Cardiac atrium fibroblast (primary cell): ENCODE measurements at places on chromosomes 12 and 14. TPM values are rescaled to one million over a fixed set of nuclear protein-coding genes. Genes with fewer than 3 reads are reported as not detected.

Gene GRIN2B
- total RNA-seq, result not detected in 2 replicates

Gene MGP
- 259 and 511 TPM in 2 replicates for total RNA-seq

Gene TRIM9
- 0.49 and 2.7 TPM in 2 replicates for total RNA-seq

Gene GUCY2C
- total RNA-seq, result not detected in 2 replicates

Gene HSPB8
- 9.7 and 27.7 TPM in 2 replicates for total RNA-seq

Gene SSPN
- total RNA-seq, result 0.97 and 2.9 TPM in 2 replicates

Gene CDK2
- total RNA-seq, result 16.8 and 26.2 TPM in 2 replicates

Gene NPAS3
- 0.18 TPM in 1 of 2 replicates, not detected in the other for total RNA-seq

Gene TAS2R8
- total RNA-seq, result not detected in 2 replicates

Gene PARPBP
- total RNA-seq, result 1.8 and 5.0 TPM in 2 replicates

Gene MAP1LC3B2
- not detected in 2 replicates for total RNA-seq

Gene ASCL1
- total RNA-seq, result not detected in 2 replicates

Gene IFI27
- 15.2 and 16.2 TPM in 2 replicates for total RNA-seq

Gene DCTN2
- 126 and 150 TPM in 2 replicates for total RNA-seq

Gene DCP1B
- total RNA-seq, result 8.7 and 12.2 TPM in 2 replicates

Gene TSPAN19
- total RNA-seq, result not detected in 2 replicates

Gene ZDHHC22
- total RNA-seq, result not detected in 2 replicates

Gene NFATC4
- total RNA-seq, result 40.0 and 41.9 TPM in 2 replicates

Gene ACRBP
- total RNA-seq, result 0.32 TPM in 1 of 2 replicates, not detected in the other

Gene ARL1
- 69.9 and 79.1 TPM in 2 replicates for total RNA-seq

Gene B4GALNT1
- 0.16 and 0.18 TPM in 2 replicates for total RNA-seq

Gene PAPLN
- 7.1 and 7.6 TPM in 2 replicates for total RNA-seq

Gene TBC1D30
- total RNA-seq, result under 0.01 and 2.0 TPM in 2 replicates

Gene SYT1
- under 0.01 TPM in 1 of 2 replicates, not detected in the other for total RNA-seq

Gene SLC7A8
- 0.32 and 2.0 TPM in 2 replicates for total RNA-seq

Gene TMEM132D
- not detected in 2 replicates for total RNA-seq

Gene TSPAN11
- not detected in 2 replicates for total RNA-seq

Gene MAP3K9
- under 0.01 and 0.18 TPM in 2 replicates for total RNA-seq

Gene TCL1B
- not detected in 2 replicates for total RNA-seq

Gene BCL11B
- total RNA-seq, result not detected in 2 replicates

Gene FRS2
- 29.6 and 33.5 TPM in 2 replicates for total RNA-seq

Gene SLC17A8
- not detected in 2 replicates for total RNA-seq

Gene TUNAR
- not detected in 2 replicates for total RNA-seq

Gene TAS2R30
- 0.49 and 1.3 TPM in 2 replicates for total RNA-seq

Gene RNASE3
- not detected in 2 replicates for total RNA-seq

Gene OTX2
- not detected in 2 replicates for total RNA-seq

Gene PSME1
- total RNA-seq, result 151 and 174 TPM in 2 replicates

Gene ABCC9
- total RNA-seq, result under 0.01 and 0.16 TPM in 2 replicates

Gene ZBTB42
- total RNA-seq, result 3.1 and 3.4 TPM in 2 replicates
